Effector memory CD4-positive, alpha-beta T cell (primary cell): ENCODE measurements at places on chromosomes 12 and 14.

GRCh38 chr14:76686646-76687045, 74.6 kb upstream of the VASH1 start:
- no peak for DNase-seq

GRCh38 chr14:89461256-89461655, 44.2 kb upstream of the FOXN3 start:
- DNase-seq, result no peak

DNA sequence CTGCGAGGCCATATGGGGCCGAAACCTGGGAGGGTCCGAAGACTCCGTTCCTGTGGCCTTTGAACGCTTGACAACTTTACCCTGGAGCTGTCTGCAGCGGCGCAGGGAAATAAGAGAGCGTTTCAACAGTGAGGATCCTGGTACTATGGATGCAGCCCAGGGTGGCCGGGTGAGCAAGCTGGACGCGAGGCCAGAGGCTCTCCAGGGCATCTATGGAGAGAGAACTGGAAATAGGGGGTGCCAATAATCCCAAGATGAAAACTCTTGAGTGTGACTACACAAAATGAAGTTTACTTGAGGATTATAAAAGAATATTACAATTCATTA, 1.1 kb upstream of the ABCC9 start:
- no peak for DNase-seq

GRCh38 chr12:117119592-117120198, 20.5 kb upstream of the TESC start:
- DNase-seq, result no peak

GRCh38 chr12:94020335-94020734, 128.0 kb upstream of the PLXNC1 start:
- no peak for DNase-seq

DNA sequence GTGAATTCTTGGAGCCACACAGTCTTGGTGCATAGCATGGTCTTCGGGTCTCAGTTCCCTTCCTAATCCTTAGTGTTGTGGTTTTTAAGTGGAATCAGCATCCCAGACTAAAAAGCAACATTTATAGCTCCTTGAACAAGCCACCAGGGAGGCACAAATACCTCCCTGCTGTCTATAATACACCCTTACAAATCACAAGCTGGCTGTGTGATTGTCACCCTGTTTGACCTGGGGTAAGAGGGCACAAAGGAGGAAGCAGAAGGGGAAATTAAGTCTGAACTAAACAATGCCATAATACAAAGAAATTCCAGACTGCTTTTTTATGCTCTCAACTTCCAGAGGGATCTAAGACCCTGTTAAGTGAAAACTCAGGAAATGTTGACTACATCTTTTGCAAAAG, 7.7 kb upstream of the MMP19 start:
- DNase-seq, result no peak

- DNase-seq, result no peak
Measured at GRCh38 chr14:55356913-55357312, 54.7 kb downstream of the ATG14 start.

DNA sequence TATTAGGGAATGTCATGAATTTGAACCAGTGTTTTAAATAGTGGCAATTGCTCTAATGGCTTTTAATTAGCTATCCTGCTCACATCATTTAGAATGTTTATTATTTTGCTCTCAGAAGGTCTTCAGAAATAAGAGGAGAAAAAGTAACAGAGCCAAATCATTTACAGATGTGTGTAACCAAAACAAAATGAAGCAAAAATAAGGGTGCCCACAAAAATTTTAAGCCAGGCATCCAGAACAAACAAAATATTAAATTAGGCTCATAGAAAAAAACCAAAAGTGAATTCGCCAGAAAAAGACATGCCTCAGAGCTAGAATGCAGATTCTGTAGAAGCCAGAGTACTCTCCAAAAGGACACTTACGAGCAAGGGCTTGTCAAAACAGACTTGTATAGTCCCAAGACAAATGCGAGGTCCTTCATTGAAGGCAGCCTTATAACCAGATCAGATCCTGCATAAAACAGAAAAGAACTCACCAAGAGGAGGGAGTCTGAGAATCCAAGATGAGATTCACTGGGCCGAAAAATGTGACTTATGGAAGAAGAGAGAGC, 20.2 kb upstream of the SERPINA1 start:
- no peak for DNase-seq

DNA sequence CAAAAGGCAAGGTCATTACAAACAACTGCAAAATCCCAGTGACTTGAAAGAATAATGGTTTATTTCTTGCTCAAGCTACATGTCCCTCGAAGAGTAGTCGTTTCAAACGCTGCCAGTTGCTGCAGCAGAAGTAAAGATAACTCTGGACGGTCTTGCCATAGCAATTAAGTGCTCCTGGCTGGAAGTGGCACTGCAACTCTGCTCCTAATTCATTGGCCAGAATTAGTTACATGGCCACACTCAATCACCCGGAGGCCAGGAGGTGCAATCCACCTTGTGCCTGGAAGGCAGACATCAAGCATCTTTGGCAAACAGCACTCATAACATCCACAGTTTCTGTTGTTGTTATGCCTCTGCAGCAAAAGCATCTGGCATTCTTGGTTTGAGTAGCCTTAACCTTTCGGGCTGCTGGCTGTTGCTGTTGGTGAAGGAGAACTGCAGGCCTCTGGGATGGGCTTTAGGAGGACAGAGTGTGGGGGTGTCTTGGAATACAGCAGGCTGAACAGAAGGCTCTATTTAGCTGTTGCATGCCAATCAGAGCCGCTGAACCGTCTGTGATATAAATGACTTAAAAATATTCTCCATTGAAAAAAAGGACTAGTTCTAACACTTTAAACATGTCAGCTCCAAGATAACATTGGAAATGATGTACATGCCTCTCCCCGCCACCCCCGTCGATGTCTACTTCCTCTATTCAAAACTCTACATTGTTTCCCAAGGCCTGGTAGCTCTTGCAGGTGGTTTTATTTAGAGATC, 123.5 kb upstream of the DYRK2 start:
- DNase-seq, result no peak

- peak; percentile 8 for DNase-seq
Measured at GRCh38 chr12:132827763-132828703, 636 bp downstream of the GOLGA3 start.

DNA sequence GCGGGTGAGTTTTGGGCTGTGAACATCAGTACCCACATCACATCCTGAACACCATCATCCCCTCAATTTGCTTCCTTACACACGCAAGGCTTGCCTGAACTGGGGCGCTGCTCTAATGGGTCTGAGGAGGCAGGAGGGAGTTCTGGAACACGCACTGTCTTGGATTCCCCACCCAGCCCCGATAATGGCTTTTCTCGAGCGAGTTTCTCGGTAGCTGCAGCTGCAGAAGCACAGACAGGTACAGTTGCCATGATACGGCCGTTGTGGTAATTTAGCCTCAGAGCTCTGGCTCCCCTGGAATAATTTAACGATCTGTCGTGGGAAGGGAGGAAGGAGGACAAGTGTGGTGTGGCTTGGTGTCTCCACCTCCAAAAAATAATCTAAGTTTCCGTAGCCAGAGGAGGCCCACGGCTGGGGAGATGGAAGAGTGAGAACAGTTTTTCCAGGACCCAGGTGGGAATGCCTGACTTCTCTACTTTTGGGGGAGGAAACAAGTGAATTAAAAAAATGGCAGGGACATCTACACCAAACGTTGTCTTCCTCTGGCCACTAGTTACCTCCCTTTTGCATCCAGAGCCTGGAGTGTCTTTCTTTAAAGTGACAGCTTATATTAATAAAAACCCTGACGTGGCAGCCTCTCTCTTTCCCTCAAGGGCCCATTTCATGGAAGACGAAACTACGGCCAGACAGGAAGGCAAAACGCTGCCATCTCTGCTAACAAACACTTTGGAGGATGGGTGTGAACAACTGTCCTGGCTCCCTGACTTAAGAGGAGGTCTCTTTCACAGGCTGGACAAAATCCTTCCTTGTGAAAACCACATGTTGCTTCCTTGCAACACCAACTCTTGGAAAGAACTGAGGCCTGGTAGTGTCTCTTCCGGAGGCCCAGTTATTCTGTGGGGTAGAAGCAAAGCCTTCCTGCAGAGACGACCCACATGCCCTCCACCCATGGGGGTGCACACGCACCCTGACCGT, 84.8 kb downstream of the RBM19 start:
- no peak for DNase-seq

DNA sequence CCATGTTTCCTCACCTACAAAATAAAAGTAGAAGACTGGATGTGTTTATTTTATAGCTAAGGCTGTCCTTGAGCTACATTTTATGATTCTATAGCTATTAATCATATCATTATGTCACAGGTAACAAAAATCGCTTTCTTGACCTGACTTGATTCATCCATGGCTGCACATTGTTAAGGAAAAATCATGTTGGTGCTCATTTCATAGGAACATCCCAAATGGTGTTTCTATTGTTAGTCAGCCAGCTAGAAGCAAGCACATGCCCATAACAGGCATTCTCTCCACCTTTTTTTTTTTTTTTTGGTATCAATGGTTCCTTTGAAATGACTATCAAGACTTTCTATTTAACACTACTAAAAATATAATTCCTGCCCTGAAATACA, 45.3 kb upstream of the PTHLH start:
- no peak for DNase-seq

DNA sequence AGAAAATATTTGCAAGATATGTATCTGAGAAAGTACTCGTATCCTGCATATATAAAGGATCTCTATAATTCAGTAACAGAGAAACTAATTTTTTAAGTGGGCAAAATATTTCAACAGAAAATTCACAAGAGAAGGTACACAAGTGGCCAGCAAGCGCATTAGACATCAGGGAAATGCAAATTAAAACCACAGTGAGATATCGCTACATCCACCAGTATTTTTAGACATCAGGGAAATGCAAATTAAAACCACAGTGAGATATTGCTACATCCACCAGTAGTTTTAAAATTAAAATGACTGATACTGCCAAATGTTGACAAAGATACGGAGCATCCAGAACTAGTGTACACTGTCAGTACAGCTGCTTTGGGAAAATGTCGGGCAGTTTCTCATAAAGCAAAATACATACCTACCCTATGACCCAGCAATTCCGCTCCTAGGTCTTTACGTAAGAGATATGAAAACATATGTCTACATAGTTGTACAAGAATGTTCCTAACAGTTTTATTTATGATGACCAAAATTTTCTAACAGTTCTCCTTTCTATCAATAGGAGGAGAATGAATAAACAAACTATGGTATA, 2.8 kb upstream of the KCNK13 start:
- DNase-seq, result no peak

GRCh38 chr14:22748206-22748605, 18.3 kb upstream of the OXA1L start:
- DNase-seq, result no peak

DNA sequence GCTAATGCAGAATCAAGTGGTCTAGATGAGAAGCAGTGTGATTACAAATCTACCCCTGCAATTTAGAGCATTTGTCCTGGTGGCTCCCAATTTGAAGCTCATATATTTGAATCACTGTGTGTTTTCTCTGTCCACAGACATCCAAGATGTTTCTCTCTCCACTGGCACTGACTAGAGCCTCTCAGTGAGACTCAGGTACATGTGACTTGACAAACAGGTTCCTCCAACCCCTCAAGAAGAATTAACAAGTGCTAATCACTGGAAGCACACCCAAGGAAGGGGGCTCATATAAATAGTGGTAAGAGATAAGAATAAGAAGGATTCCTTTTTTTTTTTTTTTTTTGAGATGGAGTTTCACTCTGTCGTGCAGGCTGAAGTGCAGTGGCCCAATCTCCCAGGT, 20.5 kb downstream of the OR10G2 start:
- DNase-seq, result no peak

GRCh38 chr12:100955139-100955538, 160.6 kb downstream of the ANO4 start:
- no peak for DNase-seq

DNA sequence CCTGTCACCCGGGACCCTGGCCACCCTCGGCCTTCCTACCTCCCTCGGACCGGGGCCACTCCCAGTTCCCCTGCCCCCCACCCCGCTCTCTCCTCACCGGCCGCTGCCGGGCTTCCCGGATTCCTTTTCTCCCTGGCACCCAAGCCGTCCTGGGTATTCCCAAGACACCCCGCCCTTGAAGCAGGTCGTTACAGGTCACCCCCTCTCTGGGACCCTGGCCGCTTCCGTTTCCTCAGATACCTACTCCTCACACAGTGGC, 493 bp downstream of the NUMB start:
- no peak for DNase-seq

GRCh38 chr14:106372870-106373652, 846.7 kb downstream of the TMEM121 start:
- DNase-seq, result peak; percentile 52

DNA sequence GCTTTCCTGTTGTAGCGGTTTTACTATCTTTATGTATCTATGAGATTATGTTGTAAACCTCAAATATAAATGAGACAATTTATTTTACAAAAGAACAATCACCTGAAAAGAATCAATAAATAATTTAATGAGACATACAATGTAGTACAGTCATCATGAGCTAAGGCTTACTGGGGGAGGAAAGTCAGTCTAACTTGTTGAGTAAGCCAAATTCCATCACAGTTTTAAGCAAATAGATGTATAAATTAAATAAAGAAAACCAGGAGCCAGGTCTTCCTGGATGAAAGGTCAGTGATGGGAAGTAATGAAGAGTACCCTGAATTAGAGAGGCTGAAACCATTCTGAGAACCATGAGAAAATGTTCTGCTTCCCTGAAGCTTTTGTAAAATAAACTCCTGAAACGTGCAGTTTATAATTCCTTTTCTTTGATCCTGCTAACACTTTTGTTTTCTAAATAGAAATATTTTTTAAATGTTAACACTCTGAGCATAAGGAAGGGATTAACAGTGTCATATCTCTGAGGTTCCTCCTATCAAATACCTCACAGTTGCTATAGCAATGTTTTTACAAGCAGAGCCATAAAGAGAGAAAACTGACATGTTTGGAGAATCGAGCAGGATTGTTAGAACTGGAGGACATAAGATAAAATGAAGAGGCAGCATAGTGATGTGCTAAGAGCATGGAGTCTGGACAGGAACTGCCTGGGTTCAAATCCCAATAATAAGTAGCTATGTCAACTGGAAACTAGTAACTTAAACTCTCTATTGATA, 444.9 kb upstream of the FOXG1 start:
- DNase-seq, result no peak

- DNase-seq, result no peak
Measured at GRCh38 chr12:82694970-82695369, 8.3 kb downstream of the TMTC2 start.

- DNase-seq, result no peak
Measured at GRCh38 chr12:89663577-89664357, 44.9 kb downstream of the ATP2B1 start.

- DNase-seq, result peak; percentile 34
Measured at GRCh38 chr12:52243856-52244614, 11.0 kb downstream of the KRT7 start.

DNA sequence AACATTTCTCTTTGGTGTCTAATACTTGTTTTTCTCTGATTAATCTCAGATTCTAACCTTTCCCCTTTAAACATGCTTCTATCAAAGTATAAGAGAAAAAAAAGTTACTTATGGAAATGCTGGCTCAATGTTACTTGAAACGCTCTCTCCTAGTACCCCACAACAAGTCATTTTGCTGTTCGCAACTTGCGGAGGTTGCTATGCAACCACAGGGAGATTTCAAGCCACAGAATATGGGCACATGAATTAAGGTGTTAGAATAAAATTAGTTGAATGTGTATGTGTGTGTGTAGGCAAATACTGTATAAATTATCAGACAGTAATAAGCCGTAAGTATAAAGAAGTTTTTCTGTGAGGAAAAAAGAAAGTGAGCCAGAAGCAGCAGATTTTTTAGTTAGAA, 80.6 kb downstream of the CCDC59 start:
- DNase-seq, result no peak
